CD4-positive, alpha-beta T cell treated with Interleukin-17A for 4 hours (primary cell): ENCODE measurements at places on chromosomes 3 and 15.

DNA sequence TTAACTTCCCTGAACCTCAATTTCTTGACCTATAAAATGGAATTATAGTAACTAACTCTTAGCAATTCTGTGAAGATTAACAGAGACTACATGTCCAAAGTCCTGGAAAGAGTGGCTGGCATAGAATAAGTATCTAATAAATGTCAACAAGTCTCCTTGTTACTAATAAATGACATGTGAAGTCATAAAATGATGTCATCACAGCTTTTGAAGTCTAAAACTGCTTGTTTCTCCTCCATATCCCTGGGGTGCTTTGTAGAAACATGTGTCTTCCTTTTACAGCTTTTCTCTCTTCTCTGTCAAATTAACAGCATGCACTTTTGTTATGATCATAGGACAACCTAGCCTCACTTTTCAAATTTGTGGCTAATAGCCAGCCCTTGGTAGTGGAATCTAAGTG, 510.2 kb downstream of the NTRK3 start:
- DNase-seq = no peak

DNA sequence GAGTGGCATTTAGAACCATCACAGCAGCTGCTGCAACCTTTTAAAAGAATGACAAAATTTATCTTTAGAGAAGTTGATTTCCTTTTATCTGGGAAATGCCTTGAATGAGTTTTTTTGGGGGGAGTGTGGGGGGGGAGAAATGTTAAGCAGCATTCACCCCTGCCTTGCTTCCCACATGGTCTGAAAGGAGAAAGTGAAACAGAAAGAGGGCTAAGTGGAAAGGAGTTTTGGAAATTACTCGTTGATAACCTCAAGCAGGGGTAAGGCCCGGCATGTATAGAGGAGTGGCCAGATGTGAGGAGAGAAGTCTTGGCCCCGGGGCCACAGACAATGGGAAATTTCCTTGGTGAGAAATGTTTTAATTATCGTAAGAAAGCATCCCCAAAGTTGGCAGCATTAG, 23.5 kb downstream of the B3GALNT1 start:
- DNase-seq = no peak

DNA sequence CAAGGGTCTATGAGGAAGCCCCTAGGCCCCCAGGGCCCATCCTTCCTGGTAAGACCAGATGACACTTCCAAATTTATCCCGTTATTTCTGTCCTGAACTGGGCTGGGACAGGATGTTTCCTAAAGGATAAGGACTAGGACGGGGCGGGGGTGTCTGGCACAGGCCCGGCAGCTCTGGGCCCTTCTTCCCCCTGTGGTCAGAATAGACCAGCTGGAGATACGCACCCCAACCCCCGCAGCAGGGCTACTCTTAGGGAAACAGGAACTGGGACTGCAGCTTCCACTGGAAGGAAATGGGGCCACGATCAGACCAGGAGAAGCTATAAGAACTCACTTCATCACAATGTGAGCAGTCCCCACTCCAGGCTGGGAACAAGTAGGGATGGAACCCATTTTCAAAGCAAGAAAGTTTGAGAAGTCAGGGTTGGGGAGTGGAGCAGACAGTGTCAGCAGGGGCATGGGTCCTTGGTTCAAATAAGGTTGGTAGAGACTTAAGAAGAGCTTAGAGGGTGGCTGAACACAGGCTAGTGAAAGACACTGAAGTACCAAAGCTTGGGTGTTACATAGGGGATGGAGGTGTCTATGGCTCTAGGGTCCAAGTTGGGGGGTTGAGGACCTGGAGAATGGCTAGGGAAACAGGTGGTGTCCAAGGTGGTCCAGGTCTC, 1.1 kb downstream of the NCKIPSD start:
- no peak for DNase-seq

DNA sequence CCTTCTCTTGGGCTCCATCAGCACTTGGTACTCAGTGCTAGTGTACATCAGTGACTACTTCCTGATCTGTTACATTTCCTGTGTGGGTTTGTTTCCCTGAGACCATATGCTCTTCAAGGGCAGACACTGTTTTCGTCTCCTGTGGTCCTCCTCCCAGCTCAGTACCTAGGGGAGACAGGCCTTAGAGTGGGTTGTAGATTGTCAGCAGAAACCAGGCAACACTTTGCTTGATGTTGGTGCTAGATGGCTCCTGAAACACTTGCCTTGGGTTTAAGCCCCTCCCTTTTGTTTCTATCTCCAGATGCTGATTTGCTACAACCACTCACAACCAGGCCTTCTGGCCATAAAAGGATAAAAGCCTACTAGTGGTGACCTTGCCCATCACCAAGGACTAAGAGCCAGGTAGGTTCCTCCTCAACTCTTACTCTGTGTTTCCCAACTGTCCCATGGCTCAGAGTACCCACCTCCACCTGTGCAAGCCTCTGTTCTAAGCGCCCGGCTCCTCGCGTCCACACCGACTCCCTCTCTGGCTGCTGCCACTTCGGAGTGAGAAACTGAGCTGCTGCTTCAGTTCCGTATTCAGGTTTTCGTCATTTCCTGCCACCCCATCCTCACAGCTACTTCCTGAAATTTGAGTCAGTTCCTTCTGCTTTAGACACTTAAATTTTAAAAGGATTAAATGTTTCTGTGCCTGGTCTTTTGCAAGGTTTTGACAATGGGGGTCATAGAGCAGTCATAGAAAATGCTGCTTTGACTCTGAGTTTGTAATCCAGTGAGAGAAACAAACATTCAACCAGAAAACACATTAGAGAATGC, at the start of gene HCLS1:
TSS of gene HCLS1 (minus strand) at position 548 of the 816 bp plus-strand sequence. CDS start 2,556 bp downstream, outside the sequence.
- peak; percentile 69 for DNase-seq

GRCh38 chr3:121992601-121993560, 29.2 kb downstream of the ILDR1 start:
- no peak for DNase-seq

- DNase-seq = no peak
These were observed 45.7 kb downstream of the PGBD4 start for GRCh38 chr15:34147371-34148140.

GRCh38 chr15:36106640-36107335, 472.6 kb upstream of the CDIN1 start:
- no peak for DNase-seq

DNA sequence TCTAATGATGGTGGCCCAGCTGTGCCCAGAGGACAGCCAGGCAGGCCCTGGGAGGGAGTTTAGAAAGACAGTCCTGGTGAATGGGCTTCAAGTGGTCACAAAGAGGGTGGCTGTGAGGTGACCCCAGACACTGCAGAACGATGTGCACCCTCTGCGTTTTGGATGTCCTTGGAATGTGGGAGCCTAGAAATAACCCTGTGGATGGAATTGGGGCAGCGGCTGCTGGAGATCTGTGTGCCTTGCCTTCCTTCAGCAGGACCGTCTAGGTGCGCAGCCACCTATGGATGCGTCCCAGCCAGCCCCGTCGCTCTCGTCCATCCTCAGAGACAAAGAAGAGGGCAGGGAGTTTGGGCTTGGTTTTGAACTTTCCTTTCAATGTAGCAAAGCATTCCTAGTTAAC, 46.5 kb downstream of the KLHL25 start:
- peak; percentile 2 for DNase-seq

DNA sequence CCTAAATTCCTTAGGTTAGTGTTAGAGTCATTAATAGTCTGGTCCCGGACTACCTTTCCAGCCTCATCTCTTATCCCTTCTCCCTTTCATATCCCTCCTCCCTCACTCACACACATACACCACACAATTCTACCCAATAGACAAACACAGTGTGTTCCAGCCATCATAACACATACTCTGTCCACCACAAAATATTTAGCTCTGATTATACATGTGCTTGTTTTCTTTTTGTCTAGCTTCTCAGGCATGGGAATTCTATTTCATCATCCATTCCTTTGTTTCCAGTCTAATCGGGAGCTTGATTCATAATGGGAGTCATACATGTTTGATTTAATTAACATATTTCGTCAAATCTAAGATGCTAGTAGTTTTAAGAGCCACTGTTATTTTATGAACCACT, 161.8 kb upstream of the BFSP2 start:
- DNase-seq = no peak

DNA sequence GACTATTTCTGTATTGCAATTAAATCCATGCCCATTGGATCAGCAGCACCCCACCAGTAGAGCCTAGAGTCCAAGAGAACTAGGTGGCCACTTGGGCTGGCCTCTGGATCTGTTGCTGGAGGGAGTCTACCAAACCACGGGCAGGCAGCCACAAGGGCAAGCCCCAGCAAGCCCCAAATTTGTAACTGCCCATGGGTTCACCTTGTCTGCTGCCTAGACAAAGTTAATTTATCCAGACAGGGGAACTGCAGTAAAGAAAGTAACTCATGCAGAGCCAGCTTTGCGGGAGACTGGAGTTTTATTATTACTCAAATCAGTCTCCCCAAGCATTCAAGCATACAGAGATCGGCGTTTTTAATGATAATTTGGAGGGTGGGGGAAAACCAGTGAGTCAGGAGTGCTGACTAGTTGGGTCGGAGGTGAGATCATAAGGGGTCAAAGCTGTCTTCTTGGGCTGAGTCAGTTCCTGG, 74.0 kb upstream of the TERB2 start:
- no peak for DNase-seq

DNA sequence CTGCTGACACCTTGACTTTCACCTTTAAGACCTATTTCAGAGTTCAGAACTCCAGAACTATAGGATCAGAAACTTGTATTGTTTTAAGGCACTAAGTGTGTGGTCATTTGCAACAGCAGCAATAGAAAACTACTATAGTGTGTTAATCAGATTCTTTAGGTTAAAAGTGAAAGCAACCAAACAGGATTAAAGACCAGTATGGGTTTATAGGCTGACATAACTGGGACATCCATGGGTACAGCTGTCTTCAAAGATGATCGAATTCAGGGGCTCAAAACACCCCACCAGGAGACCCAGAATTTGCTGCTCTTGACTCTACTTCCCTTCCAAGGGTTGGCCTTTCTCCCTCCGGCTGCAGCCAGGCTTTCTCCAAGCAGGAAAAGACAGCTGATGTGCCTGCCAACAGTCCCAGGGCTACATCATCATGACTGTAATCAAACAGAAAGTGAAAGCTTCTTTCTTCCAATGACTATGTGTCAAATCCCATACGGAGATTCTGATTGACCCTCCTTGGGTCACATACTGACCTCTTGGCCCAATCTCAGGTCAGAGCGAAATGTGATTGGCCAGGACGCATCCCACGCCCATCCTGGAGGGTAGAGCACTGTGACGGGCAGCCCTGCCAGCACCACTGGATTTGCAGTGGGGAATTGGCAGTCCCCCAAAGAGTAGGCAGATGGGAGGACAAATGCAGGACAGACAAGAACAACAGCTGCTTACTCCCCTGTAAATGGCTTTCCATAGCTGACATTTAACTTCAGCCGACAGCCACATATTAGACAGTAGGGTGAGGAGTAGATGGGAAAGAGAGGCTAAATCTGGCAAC, 51.4 kb upstream of the RNF7 start:
- DNase-seq = no peak

DNA sequence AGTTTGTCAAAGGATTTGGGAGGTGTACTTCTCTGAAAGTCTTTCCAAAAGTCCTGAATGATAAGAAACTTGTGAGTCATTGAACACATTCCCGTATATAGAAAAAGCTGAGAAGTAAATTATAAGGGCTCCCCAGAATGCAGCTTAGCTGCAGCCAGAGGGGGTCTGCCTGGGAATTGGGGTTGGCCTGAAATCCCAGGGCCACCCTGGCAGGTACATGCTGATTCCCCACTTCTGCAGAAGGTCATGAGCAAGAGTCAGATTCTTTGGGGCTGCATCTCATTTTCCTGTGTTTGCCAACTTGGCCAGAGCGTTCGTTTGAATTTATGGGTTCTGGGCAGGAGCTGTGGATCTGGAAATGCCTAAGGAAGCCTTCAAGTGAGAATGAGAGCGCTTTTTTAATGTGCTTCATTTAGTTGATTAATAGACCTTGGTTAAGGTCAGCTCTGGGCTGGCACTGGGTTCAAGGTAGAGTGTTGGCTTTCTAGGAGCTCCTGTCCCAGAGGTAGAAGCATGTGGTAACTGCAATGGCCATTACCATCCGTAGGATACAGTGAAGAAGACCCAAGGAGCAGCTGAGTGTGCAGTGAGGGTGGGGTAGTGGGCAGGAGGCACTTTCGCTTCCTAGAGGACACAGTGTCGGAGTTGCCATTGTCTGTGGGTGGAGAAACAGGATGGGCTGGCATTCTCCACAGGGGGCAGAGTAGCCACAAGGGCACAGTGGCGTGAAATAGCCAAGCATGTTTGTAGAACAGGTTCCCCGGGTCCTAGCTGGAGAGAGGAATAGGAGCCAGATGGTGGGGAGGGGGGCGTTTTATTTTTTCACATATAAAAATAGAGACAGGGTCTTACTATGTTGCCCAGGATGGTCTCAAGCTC, 3.2 kb downstream of the SLC6A6 start:
- no peak for DNase-seq

DNA sequence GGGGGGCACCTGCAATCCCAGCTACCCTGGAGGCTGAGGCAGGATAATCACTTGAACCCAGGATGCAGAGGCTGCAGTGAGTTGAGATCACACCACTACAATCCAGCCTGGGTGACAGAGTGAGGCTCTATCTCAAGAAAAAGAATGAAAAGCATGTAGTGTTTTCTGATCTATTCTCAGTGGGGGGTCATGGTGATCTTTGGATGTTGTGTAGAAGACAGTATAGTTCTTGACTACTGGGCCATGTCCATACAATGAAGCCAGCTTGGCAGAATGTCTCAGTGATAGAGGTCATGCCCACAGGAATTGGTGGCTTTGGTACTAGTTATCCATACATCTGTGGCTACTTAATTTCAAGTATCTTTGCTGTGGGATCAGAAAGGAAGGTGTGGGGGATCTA, 26.8 kb upstream of the NANOGP8 start:
- DNase-seq = no peak

DNA sequence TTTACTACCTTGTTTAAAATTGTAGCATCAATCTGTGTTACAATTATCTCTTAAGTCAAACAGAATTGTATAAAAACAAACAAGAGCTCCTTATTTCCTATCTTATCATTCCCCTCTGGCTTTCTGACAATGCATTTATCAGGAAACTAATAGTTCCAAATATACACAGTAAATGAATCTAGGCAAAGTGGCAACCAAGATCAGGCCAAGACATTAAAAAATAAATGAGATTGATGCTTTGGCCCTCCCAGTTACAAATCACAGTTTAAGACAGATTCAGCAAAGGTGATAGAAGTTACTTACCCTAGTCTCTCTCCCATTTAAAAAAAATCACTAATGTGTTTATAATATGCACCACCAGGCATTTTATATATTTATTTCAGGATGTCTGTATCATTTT, 236.7 kb downstream of the EPHA3 start:
- no peak for DNase-seq

GRCh38 chr3:62183969-62184368, 189.4 kb downstream of the FEZF2 start:
- DNase-seq = no peak

GRCh38 chr3:143332026-143332425, 212.5 kb downstream of the CHST2 start:
- no peak for DNase-seq

GRCh38 chr3:12237076-12237475, 51.8 kb upstream of the PPARG start:
- no peak for DNase-seq
